ENCODE measurements at places on chromosomes 16 and 17. TPM values are rescaled to one million over a fixed set of nuclear protein-coding genes. Genes with fewer than 3 reads are reported as not detected.

CUEDC1 gene
- 0.82 TPM for total RNA-seq

CES1 gene
- total RNA-seq: 0.42 TPM

MPV17L gene
- not detected for total RNA-seq

MC1R gene
- 10.1 TPM for total RNA-seq

FKBP10 gene
- total RNA-seq: not detected

PHOSPHO1 gene
- not detected for total RNA-seq

MT1A gene
- not detected for total RNA-seq

RAB11FIP3 gene
- total RNA-seq: 39.9 TPM

KCNH6 gene
- total RNA-seq: not detected

MTHFSD gene
- total RNA-seq: 13.1 TPM

MEFV gene
- total RNA-seq: 0.81 TPM

FZD2 gene
- 0.22 TPM for total RNA-seq

SLC13A2 gene
- not detected for total RNA-seq

CD300H gene
- not detected for total RNA-seq

RAPGEFL1 gene
- total RNA-seq: 6.9 TPM

ABI3 gene
- 6.5 TPM for total RNA-seq

AANAT gene
- not detected for total RNA-seq

ABCA6 gene
- 0.99 TPM for total RNA-seq

NPIPB6 gene
- total RNA-seq: 5.9 TPM

NUDT7 gene
- total RNA-seq: 4.0 TPM

CASKIN1 gene
- 0.05 TPM for total RNA-seq

CACNG5 gene
- total RNA-seq: not detected

SNRNP25 gene
- 6.5 TPM for total RNA-seq

ORC6 gene
- total RNA-seq: 7.8 TPM

CACNA1G gene
- total RNA-seq: 0.18 TPM

ITGA2B gene
- 297 TPM for total RNA-seq

SHISA9 gene
- total RNA-seq: not detected

SRL gene
- total RNA-seq: not detected

HDAC5 gene
- 83.6 TPM for total RNA-seq

SRCIN1 gene
- 0.26 TPM for total RNA-seq

GFAP gene
- 0.18 TPM for total RNA-seq

KRTAP4-6 gene
- not detected for total RNA-seq

CCL4 gene
- total RNA-seq: 2.2 TPM

ARHGAP44 gene
- not detected for total RNA-seq

MYO15A gene
- 1.4 TPM for total RNA-seq

VPS9D1 gene
- total RNA-seq: 18.8 TPM

RGS9 gene
- total RNA-seq: 4.2 TPM

TAC4 gene
- total RNA-seq: not detected

EVPLL gene
- not detected for total RNA-seq

MYH2 gene
- not detected for total RNA-seq

Data from T-helper 17 cell (primary cell).